ENCODE measurements at places on chromosomes 7 and 10.

DNA sequence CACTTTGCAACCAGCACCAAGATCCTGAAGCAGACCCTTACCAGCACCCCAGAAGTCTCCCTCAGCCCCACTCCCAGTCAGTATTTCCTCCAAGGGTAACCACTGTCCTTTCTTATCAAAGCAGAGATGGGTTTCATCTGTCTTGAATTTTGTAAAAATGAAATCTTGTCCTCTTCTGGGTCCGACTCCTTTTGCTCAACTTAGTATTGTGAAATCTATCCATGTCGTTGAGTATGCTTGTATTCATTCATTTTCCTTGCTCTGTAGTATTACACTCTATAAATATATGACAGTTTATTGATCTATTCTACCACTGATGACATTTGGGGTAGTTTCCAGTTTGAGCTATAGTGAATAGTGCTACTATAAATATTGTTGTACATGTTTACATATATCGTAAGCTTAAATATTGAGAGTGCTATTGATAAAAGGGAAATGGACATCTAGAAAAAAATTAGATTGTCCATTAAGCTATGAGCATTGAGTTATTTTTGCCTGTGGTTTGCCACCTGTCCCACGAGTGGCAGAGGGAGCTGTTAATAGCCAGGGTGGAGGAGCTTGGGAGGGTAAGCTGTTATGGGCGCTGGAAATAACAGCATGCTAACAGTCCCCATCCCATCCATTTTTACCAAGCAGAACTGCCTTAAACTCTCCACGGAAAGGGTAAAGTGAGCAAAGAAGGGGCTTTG is 36.5 kb downstream of the AIFM2 start:
- no peak for DNase-seq

- no peak for DNase-seq
Observed at GRCh38 chr10:36198322-36198721, 556.2 kb upstream of the FZD8 start.

DNA sequence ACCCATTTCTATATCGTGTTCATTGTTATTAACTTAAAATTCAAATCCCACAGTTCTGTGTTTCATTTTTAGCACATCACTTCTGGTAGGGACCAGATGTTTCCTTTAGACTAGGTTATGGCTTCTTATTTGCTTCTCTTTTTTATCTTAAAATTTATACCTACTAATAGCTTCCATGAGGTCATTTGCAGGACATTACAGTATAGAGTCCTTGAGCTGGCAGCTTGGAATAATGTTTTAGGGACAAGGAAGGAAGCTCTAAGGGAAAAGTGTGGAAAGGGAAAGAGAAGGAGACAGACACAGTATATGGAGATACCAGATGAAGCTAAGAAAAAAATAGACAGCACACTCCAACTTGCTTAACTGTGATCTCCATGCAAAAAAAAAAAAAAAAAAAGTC is 48.8 kb upstream of the CD36 start:
- no peak for DNase-seq

DNA sequence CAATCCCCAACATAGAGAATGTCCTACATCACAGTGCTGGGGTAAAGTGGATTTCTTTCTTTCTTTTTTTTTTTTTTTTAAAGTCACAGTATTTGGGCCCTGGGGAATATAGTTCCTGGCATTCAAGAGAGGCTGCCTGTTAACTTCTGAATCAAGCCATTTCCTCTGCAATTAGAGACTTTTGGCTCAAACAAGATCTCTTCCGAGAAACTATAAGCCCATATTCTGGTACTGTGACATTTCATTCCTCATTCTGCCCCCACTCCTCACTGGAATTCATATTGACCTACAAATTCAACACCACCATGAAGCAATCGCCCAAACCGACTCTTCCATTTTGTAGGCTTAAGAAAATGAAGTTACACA is 187.4 kb downstream of the PHTF2 start:
- no peak for DNase-seq

DNA sequence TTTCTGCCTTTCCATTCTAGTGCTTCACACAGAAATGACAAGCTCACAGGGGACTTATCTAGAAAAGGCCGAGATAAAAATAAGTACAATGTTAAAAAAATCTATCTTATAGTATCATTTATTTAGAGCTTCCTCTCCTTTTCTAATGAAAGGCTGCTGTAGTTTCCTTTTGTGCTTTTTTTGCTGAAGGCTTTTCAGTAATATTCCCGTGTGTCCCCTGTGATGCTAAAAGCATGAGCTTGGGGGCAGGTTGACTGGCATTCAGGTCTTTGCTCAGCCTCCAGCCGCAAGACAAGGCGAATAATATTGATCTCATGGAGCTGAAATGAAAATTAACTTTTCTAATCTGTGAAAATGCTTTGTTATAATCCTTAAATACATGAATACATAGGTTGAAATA is 143.0 kb downstream of the ST7 start:
- no peak for DNase-seq

DNA sequence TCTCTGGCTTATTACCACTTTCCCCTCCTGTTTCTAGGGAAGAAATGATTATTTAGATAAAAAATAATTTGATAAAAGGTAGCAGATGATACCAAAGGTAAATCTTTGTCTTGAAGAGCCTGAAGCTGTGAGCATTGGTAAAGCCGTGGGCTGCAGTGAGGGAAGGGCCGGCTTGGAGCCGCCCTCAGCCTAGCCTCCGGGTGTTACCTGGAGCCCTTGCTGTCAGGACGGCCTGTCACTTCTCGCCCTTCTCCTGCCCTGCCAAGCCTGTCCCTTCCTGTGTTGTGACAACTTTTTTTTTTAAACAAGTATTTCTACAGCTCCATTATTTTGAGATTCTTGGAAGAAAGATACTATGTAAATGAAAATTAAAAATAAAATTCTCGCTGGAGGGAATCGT is 7.0 kb downstream of the CUX1 start:
- DNase-seq, result no peak

DNA sequence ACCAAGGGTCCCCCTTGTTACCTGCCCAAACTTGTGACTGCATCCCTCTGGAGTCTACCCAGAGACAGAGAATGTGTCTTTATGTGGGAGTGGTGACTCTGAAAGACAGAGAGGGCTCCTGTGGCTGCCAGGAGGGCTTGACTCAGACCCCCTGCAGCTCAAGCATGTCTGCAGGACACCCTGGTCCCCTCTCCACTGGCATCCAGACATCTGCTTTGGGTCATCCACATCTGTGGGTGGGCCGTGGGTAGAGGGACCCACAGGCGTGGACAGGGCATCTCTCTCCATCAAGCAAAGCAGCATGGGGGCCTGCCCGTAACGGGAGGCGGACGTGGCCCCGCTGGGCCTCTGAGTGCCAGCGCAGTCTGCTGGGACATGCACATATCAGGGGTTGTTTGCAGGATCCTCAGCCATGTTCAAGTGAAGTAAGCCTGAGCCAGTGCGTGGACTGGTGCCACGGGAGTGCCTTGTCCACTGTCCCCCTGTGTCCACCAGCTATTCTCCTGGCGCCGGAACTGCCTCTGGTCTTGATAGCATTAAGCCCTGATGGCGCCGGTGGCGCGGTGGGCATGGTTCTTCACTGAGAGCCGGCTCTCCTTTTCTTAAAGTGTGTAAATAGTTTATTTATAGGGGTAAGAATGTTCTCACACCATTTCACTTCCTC is 19.4 kb upstream of the SH2D4B start:
- DNase-seq, result no peak

GRCh38 chr10:11684717-11685645 is 57.2 kb upstream of the ECHDC3 start:
- peak; percentile 86 for DNase-seq

DNA sequence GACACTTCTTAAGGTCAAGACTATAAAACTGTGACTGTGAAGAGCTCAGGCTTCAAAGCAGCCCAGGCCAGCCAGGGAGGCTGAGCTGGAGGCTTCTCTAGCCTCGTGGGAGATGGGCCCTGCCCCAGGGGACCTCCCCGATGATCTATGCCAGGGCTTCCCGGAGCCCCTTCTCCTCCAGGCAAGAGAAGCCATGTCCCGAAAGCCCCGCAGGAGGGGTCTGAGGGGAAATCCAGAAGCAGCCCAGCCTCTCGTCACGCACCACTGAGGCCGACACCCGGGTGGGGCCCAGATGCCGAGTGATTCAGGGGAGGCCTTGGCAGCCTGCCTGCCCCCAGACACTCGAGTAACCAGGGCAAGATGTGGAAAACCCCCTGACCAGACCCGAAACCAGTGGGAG is 63.7 kb downstream of the PROSER2 start:
- DNase-seq, result no peak

DNA sequence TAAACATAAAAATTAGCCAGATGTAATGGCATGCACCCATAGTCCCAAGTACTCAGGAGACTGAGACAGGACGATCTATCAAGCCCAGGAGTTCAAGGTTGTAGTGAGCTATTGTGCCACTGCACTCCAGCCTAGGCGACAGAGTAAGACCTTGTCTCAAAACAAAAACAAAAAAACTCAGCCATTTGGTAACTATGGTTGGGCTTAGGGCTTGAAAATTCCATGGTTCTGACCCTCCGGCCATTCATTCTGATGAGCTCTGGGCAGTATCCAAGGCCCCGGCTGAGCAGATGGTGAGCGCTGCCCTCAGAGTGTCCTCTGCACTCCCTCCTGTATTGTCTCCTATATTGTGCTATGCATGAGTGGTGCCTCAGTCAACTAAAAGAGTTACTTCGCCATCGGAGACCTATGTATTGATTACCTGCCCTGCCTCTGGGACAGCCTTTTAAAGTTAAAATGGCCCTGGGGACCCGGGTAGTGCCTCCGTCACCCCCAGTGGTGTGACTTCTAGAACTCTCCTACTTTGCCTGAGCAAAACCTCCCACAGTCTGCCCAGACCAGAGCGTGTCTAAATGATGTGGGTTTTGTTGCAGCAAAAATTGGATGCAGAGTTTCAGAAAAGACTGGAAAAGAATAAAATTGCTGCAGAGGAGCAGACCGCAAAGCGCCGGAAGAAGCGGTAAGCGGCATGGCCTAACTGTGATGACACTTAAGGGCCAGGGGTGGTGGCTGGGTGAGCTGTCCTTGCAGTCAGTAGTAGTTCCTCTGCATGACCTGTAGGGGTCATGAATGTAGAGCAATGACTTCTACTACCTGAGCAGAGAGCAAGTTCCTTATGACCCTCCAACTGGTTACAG is 8.1 kb downstream of the PRKRIP1 start:
- peak; percentile 65 for DNase-seq

DNA sequence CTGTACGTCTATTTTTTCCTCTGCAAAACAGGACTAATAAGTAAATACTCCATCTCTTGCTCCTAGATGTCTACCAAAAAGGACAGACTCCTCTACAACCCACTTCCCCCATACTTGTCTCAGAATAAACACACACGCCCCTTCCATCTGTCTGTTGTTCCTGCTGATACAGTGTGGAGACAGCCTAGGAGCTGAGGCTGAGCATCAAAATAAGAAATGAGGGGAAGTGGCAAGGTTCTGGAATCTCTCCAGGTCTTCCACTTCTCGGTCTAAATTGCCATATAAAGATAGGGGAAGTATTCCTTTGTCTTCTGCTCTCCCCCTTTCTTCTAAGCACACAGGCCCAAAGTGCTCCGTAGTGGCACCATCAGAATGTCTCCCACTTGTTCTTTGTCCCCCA is 30.8 kb upstream of the VSIR start:
- DNase-seq, result no peak

DNA sequence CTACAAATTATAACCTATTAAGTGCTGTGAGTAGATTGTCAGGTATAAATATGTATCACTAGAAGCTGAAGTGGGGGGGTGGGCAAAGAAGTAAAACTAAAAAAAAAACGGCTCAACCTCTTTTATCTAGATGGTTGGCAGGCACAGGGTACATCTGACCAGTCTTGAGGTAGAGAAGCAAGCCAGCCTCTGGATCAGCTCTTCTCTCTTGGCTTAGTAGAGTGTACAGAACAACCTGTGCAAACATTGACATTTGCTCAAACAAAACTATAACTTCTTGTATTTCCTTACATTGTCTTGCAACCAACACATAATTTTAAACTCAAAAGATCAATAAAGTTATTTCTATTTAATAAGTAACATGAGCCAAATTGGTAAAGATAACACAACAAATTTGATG is 25.6 kb downstream of the DNA2 start:
- no peak for DNase-seq

DNA sequence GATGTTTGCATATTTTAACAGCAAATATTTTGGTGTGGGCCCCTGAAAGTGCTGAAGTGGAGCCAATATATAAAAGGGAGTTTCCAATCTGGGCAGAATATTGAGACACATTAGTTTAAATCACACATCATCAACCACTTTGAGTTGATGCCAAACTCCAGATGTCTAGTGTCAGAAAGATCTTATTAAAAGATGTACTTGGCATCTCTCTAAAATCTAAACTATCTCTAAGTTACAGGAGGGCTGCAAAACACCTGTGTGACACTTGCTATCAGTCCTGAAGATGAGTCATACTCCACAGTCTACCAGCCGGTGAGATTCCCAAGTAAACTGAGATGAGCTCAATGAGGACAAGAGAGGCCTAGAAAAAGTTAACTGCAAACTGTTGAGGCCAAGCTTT is 11.4 kb downstream of the JAZF1 start:
- DNase-seq, result no peak

DNA sequence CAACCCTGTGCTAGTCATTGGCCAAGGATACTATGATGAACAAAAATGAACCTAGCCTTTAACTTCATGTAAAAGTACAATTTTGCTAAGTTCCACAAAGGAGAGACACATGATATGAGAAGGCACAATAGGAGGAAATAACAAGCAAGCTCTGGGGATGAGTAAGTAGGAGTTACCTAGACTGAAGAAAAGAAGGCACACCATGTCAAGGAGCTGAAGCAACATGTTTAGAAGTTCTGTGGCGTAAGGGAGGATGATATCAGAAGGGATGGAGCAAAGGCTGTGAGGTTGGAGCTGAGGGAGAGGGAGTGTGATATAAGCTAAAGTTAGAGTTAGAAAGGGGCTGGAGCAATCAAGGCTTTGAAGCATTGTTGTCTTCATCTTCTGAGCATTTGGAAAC is 25.6 kb downstream of the KIFBP start:
- no peak for DNase-seq

DNA sequence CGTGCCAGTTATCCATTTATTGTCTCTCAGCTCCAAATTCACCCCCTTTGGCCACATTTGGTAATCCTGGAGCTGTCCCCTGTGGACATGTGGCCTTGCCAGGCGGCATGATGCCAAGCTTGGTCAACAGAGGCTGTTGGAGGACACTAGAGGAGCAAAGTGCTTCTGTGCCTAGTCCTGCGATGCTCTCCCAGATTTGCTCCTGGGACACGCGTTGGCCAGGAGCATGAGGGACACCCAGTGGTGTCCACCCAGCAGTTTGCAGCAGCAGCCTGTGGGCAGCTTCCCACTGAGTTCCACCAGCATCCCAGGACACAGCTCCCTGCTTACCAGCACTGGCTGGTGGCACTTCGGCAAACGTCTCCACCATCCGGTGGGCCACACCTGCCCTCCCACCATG is 55.5 kb upstream of the STEAP1B start:
- no peak for DNase-seq

GRCh38 chr10:98778277-98778759 is 331.6 kb upstream of the HPS1 start:
- DNase-seq, result no peak

All from hepatic stellate cell (primary cell).